ENCODE measurements at places on chromosomes 1 and 21.

DNA sequence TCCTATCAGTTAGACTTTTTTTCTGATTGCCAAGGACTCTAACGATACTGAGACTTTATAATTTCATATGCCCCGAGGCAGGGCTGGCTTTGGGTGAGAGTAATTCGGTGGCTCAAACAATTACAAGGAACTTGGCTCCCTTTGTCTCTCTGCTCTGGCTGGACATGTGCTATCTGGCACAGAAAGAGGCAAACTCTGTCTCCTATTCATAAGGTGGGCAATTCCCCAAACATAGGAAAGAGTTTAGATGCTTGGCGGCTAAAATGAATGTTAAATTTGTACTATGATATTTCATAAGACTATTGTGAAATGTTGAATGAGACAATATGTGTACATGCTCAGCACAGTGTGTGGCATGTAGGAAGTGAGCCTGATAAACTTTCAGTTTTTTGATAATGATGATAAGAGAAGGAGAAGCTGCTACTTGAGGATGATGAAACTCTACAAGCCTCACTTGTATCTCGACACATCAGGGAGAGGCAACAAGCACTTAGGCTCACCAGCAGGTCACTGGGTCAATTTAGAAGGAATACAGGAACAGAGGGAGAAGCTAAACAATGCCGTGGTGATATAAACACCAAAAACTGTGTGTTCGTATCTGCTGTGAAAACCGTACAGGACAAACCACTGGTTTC is 12.6 kb upstream of the NTPCR start:
- DNase-seq = no peak

DNA sequence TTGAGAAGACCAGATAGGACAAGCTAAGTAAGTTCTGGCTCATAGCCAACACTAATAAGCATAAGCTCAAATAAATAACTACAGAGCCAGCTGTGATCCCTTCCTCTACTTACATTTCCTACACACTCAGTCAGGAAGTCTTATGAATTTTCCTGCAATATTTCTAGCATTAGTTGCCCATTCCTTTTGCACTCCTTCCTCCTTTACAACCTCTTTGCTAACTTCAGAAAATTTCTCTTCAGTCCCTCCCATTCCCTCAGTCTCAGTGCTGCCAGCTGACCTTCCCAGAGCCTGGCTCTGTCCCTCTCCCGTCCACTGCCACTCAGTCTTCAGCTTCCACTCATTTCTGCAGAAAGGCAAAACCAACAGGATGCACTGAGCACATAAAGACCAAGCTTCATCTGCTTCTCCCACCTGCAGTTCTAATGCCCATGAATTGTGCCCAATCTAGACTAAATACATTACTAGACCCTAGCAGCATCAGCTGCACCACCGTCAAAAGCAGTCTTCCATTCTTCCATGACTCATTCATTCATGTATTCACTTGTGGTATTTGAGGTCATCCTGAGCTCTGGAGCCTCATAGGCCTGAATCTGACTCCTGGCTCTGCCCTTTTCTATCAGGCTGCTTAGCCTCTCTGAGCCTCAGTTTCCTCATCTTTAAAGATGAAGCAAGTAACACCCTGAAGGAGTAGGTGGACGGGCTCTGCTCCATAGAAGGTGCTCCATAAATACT is 54.6 kb upstream of the SIPA1L2 start:
- DNase-seq = no peak

- no peak for DNase-seq
Observed at GRCh38 chr1:227901906-227902640, 45.7 kb downstream of the WNT9A start.

DNA sequence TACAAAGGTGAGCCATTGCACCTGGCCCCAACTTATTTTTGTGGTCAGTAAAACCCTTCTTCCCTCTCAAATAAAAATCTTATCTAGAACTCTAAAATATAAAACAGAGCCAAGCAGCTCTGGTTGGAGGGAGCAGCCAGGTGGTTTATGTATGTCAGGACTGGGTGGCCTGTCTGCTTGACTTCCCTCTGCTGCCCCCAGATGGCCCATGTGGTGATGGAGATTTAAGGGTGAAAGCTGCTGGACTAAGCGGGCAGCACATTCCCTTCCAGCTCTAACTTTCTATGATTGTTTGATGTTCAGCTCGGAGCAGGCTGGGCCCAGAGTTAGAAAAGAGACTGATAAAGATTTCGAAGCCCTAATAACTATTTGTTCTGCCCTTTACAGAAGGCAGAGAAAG is 11.9 kb upstream of the PAQR6 start:
- DNase-seq = peak; percentile 22

- DNase-seq = no peak
Observed at GRCh38 chr1:227891955-227892488, 55.7 kb downstream of the WNT9A start.

- DNase-seq = peak; percentile 12
Observed at GRCh38 chr1:182599339-182599738, 4.8 kb downstream of the RGS16 start.

- peak; percentile 63 for DNase-seq
Observed at GRCh38 chr1:154992721-154993571, 440 bp upstream of the LENEP start.

DNA sequence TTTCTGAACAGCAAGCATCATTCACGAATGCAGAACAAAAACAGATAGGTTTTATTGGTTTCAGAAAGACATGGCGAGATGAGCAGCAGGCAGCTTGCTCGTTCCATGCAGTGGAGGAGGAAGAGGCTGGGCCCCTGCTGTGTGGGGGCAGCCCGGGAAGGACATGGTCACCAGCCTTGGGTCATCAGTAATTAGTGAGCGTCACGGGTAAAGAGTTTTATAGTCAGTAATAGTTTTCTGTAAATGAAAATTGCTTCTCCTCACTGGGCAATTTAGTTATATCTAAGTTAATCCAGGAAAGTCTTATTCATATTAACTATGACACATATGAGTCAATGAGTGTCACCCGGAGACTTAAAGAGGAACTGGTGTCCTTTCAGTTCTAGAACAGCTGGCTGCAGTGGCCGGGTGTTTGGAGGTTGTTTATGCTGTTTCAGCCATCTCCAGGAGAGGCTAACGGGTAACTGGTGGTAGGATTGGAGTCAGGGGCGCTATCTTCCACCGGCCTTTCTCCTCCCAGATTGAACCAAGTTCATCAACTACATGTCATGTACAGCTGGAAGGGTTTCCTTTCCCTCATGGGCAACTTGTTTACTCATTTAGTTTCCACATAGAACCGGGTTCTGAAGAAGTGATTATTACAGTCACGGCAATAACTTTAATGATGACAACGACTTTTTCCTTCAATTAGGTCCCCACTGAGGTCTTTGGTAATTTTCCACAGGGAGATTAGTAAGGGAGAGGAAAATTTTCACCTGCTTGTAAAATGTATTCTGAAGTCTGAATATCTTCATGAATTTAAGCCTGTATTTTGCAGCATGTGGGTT is 34.6 kb upstream of the SLC45A1 start:
- no peak for DNase-seq

DNA sequence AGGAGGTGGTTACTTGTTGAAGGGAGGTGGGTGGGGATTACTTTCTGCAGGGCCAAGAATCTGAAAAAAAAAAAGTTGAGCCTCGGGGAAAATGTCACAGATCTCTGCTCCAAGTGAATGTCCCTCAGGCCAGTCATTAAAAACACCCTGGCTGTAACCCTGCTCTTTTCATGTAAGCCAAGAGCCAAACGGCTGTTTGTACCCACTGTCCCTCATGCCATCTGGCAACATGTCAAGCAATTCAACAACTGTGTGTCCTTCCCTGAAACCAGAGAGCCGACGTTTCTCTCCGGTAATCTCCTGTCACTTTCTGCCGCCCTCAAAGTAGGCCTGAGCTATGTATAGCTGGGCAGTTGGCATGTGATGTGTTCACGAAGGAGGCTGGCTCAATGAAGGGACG is 14.7 kb downstream of the CASQ2 start:
- DNase-seq = no peak

DNA sequence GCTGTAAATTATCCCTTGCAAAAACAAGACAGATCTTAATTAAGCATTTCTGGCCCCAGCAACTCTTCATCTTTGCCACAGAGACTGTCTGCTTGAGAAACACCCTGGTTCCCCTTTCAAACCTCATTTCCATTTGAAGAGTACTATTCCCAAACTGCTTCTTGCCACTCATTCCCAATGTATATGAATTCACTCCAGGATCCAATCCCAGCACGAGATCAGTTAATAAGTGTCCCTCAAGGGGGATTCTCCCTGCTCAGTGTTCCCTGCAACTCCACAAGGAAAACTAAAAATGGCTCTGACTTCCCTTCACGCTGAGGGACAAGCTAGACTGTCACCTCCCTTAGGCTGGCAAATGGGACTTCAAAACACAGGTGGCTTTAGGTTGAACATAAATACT is 173.2 kb downstream of the SIPA1L2 start:
- DNase-seq = no peak

GRCh38 chr1:54601730-54602129 is 21.6 kb downstream of the FAM151A start:
- DNase-seq = no peak

GRCh38 chr1:110728388-110729001 is 53.8 kb upstream of the KCNA3 start:
- no peak for DNase-seq

DNA sequence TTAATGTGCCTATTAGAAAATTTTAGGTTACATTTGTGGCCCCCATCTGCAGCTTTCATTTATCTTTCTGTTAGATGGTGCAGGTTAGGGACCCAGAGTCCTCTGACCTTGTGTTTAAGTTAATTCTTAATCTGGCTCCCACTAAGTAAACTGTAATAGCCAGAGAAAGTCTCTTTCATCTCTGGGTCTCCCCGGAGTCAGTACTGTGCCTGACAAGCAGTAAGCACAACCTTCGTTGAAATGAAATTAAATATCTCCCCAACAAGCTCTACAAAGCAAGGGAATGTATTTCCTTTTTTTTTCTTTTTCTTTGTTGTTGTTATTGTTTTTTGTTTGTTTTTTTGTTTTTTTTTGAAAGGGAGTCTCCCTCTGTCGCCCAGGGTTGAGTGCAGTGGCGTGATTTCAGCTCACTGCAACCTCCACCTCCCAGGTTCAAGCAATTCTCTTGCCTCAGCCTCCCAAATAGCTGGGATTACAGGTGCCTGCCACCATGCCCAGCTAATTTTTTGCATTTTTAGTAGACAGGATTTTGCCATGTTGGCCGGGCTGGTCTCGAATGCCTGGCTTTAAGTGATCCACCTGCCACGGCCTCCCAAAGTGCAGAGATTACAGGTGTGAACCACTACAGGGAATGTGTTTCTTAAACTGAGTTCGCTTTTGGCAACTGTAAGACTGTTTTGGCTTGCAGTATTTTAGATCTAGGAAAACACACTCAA is 81.6 kb downstream of the HHIPL2 start:
- no peak for DNase-seq

DNA sequence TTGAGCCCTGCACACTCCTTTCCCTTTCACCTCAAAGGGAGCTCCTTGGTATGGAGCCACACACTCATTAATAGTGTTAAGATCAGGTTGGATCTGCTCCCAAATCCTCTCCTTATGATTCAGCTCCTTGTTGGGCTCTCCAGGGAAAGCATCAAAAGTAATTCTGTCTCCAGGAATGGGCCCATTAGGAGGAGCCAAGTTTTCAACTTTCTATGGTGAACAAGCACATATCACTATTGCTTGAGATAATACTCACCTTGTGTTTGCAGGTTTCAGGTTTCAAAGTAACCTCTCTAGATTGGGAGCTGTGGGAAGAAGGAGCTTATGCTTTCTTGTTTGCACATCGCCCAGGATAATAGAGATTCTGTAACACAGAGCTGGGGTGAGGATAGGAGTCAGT is 164.8 kb downstream of the TNFSF18 start:
- no peak for DNase-seq

GRCh38 chr1:43708002-43708410 is 670 bp downstream of the ST3GAL3 start:
- peak; percentile 41 for DNase-seq

DNA sequence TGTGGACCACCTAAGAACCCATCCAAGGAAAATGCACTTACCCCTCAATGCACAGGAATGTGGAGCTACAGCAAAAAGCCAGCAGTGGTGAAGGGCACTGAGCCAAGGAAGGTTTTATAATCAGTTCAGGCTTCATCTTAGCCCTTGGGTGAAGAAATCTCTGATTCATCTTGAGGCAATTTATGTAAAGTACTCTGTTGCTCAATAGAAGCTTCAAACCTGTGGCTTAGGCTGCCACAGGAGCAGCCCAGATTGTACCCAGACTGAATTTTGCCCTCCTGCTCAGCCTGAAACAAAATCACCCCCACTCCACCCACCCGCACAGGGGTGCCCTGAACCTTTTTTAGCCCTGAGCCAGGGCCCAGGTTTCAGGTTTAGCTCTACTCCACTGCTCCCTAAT is at the start of gene S100A12:
Gene S100A12 (minus strand): TSS at position 111 of the 400 bp plus-strand sequence. CDS start 1,029 bp downstream, outside the sequence.
- DNase-seq = no peak

DNA sequence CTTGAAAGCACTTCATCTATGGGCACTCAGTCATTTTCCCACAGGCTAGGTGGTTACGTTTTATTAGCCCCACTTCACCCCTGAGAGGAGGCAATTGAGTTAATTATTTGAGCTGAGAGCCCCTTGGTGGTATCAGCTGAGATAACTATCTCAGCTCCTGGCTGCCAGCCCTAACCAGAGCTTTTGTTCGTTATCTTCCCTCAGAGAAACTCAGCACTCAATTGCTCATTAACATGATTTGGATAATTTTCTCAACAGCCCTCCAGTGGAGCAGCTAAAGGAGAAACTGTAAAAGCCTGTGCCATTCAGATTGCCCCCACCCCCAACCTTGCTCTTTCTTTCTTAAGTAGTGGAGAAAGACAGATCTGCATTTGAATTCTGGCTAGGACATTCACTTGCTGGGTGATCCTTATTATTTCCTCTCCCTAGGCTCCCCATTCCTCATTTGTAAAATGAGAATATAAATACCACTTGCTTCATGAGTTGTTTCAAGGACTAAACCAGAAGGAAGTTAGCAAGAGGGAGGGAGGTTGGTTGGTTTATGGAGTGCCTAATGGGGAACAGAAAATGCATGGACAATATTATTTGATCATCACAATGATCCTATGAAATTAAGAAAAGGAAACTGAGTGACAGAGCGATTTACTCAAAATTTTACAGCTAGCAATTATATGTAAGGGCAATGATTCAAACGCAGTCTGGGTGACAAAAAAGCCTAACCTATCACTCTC is 218.7 kb upstream of the FGGY start:
- DNase-seq = no peak

DNA sequence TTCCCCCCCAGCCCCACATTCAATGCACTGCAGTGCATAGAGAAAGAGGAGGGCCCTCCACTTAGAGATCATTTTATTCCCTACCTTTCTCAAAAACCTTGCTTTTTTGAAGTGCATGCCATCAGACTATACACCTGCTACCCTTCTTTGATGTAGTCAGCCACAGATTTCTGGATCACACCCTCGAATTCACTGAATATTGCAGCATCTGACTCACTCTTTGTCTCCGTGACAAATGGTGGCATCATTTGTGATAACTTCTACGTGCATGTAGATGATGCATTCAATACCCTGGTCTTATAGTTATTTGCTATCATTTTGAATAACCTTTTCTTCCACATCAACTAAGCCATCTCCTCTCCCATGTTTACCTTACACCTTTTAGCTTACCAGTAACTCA is 310.3 kb upstream of the SGIP1 start:
- DNase-seq = no peak

- peak; percentile 48 for DNase-seq
Observed at GRCh38 chr1:50268049-50268448, 155.2 kb downstream of the DMRTA2 start.

Data from HT-29 (cell line).